Thyroid gland (tissue), 4 donors: ENCODE measurements at places on chromosomes 11 and 22. TPM values are rescaled to one million over a fixed set of nuclear protein-coding genes. Genes with fewer than 3 reads are reported as not detected.

The CECR2 gene
- 7.7 TPM for total RNA-seq

The RTN4R gene
- 8.6 TPM for total RNA-seq

The DGAT2 gene
- total RNA-seq, result 20.7 TPM

DNA sequence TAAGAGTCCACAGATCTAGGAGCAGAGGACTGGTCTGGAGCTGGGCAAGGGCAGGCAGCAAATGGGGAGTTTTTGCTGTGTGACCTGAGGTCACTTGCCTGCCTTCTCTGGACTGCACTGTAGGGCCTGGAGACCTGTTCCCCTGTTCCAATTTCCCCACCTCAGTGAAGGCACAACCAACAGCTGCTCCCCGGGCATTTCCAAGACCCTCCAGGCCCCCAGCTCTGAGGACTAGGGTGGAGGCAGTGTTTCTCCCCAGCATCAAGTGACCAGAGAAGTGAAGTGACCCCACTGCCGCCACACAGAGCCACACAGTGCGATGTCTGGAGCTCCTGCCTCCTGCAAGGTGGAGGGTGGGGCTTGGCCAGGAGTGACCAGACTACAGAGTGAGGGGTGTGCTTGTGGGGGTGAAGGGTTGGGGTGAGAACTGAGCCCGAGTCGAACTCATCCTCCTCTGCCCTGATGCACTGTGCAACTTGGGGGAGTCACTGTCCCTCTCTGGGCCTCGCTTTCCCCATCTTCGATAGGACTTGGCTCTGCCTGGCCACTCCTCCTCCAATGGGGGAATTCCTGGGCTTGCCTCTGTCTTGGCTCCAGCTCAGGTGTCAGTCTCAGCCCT lies 21.6 kb downstream of the P2RY2 start:
- peak; percentile 1 for DNase-seq
- H3K27me3 ChIP-seq, result no peaks in the 10 kb centered on the region
- peaks cover 12% of the 10 kb centered on the region for H3K36me3 ChIP-seq
- H3K4me1 ChIP-seq, result peaks cover 23% of the 10 kb centered on the region
- no peak overlapping the region for H3K4me3 ChIP-seq

- H3K36me3 ChIP-seq, result no peaks in the 10 kb centered on the region
- no peak for DNase-seq
- H3K27ac ChIP-seq, result no peak overlapping the region
- H3K4me3 ChIP-seq, result no peak overlapping the region
- no peaks in the 10 kb centered on the region for H3K4me1 ChIP-seq
- no peaks in the 10 kb centered on the region for H3K27me3 ChIP-seq
Observed at GRCh38 chr22:16774911-16775500, 50.2 kb downstream of the XKR3 start.

DNA sequence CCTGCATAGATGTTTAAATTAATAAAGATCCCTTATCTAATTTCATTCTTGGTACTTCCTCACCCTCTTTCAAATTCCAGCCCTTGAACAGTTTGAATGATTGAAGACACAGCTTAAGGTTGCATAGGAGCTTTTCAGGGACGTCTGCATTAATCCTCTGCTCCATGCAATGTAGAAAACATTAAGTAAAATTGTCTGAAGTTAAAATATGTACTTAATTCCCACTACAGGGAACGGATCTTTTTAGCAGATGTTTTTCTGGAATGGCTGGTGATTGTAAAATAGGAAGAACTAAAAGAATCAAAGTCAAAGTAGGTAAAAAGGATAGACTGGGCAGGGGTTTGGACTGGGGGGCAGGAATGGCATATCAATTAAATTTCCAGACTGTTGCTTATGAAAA lies 58.9 kb downstream of the ABTB2 start:
- no peaks in the 10 kb centered on the region for H3K36me3 ChIP-seq
- H3K4me1 ChIP-seq, result no peaks in the 10 kb centered on the region
- H3K4me3 ChIP-seq, result no peak overlapping the region
- H3K27me3 ChIP-seq, result no peaks in the 10 kb centered on the region
- no peak for DNase-seq
